B cell (primary cell): ENCODE measurements at places on chromosomes 7 and 10. TPM values are rescaled to one million over a fixed set of nuclear protein-coding genes. Genes with fewer than 3 reads are reported as not detected.

GRCh38 chr7:111292026-111292470 is 201.1 kb downstream of the LRRN3 start:
- DNase-seq = no peak

GRCh38 chr10:7892146-7892545 is 73.8 kb downstream of the TAF3 start:
- no peak for DNase-seq

- DNase-seq = peak; percentile 65
These were observed 3.4 kb upstream of the SMARCD3 start for GRCh38 chr7:151251689-151252560.

The HMX3 gene
- total RNA-seq = not detected in 2 replicates

GRCh38 chr7:141242568-141242967 is 168.7 kb downstream of the TMEM178B start:
- no peak for DNase-seq

- DNase-seq = no peak
These were observed 43.5 kb downstream of the IDE start for GRCh38 chr10:92530421-92530820.

DNA sequence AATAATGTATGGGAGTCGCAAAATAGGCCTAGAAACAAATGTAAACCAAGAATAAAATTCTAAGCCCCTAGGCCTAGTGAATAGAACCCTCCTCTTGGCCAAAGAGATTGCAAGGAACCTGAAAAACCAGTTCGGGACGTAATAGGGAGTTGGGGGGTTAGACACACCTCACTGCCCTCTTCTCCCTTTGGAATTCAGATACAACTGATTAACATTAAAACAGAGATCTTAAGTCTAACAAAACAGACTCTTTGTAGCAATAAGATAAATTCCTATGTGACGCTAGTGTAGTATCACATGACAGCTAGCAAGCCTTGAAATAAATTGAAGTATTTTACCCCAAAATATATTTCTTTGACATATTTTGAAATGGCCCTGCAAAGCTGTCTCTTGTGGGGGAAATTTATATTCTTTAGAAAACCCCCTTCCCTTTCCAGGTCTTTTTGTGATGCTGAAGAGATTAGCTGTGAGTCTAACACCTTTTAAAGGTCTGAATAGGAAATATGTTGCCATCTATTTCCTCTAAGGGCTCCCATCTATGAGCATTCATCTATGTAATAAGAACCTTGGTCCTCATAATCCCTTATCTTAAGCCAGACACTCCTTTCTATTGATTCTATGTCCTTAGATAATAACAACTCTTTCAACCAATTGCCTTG is 623.4 kb upstream of the NRG3 start:
- no peak for DNase-seq

DNA sequence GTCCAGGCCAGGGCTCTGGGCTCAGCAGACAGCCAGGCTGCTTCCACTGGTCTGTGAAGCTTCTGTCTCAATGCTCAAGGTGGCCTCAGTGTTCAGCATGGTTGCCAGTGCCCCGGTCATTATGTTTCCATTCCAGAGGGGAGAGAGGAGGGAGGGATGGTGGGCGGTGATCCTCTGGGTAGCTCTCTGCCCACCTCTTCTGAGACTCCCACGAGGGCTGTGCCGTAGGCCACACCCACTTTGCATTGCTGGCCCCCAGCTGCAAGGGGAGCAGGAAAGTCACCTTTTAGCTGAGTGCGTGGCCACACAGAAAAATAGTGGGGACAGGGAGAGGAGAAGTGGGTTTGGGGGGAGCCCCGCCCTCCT is 42.5 kb downstream of the FOXK1 start:
- DNase-seq = no peak

- DNase-seq = no peak
These were observed 93.7 kb downstream of the CFAP58 start for GRCh38 chr10:104447331-104447730.

DNA sequence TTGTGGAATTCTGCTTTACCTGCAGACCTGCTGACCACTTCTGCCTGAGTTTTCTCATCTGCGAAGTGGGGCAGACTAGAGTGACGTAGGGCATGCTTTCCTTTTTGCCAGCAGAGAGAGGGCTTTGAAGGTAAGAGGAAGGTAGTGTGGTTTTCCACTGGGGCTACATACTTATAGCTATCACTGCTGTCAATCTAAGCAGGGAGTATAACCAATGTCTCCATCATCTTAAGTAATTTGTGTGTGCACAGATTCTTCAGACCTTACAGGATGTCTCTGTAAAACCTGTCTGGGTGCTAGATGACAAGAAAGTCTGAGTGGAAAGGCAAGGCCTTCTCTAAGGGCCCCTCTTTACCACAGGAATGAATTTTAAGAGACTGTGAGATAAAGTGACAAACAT is 106.8 kb downstream of the RBM20 start:
- no peak for DNase-seq

The PPRC1 gene
- 35.3 and 36.3 TPM in 2 replicates for total RNA-seq

The CALML3 gene
- total RNA-seq = not detected in 2 replicates

DNA sequence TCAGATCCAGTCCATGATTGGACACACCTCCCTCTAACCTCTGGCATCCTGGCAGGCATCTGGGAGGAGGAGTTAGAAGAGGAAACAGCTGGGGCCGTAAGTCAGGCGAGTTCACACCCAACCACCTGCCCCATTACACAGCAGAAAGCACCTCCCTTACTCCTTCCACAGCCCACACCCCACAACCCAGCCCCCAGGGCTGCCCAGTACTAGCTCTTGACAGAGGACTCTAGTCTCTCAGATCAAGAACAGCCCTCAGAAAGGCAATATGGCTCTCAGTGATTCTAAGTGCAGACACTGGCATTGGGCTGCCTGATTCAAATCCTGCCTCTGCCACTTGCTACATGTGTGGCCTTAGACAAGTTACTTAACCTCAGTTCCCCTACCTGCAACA is 34.1 kb downstream of the KCNMA1 start:
- peak; percentile 27 for DNase-seq

The CPVL gene
- 0.41 TPM in 1 of 2 replicates, not detected in the other for total RNA-seq

GRCh38 chr7:8823486-8823885 is 390.1 kb downstream of the NXPH1 start:
- no peak for DNase-seq

The CCDC172 gene
- total RNA-seq = not detected in 2 replicates

- DNase-seq = no peak
These were observed 992.5 kb downstream of the TYW1 start for GRCh38 chr7:67989142-67989541.

The RET gene
- 0.27 and 0.36 TPM in 2 replicates for total RNA-seq

GRCh38 chr10:117266400-117266799 is 25.5 kb downstream of the SLC18A2 start:
- no peak for DNase-seq

- no peak for DNase-seq
These were observed 3.9 kb upstream of the PURB start for GRCh38 chr7:44889086-44889781.

GRCh38 chr10:664893-665292 is 24.6 kb downstream of the DIP2C start:
- no peak for DNase-seq

- no peak for DNase-seq
These were observed 5.8 kb downstream of the C7orf57 start for GRCh38 chr7:48040944-48041652.

DNA sequence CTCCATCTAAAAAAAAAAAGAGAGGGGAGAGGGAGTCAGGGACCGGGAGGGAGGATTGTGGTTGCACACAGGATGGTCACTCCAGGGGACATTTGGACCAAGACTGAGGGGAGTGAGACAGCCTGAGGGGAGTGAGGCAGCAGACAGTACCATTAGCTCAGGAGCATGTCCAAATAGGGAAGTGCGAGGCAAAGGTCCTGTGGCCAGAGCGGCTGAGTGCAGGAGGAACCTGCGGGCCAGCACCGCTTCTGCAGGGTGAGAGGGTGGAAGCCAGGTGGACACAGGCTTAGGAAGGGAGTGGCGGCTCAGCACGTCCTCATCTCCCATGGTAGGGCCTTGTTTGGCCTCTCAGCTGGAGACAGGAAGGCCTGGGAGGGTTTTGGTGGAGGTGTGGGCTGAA is 48.9 kb upstream of the PFKFB3 start:
- DNase-seq = no peak

DNA sequence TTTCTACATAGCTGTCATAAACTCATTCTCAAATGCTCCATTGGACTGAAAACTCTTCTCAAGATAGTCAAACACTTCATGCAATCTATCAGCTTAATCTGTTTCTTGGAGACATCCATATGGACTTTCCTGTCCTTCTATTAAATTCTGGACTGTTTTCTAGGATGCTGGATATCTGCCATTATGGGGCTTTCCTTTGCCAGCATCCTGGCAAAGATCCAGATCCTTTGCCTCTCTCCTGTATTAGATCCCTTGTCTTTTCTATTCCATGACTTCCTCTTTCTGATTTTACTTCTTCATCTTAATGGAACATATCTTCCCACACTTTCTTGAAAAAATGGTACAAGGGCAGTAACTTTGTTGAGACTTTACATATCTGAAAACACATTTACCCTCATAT is 35.9 kb upstream of the SKAP2 start:
- no peak for DNase-seq

DNA sequence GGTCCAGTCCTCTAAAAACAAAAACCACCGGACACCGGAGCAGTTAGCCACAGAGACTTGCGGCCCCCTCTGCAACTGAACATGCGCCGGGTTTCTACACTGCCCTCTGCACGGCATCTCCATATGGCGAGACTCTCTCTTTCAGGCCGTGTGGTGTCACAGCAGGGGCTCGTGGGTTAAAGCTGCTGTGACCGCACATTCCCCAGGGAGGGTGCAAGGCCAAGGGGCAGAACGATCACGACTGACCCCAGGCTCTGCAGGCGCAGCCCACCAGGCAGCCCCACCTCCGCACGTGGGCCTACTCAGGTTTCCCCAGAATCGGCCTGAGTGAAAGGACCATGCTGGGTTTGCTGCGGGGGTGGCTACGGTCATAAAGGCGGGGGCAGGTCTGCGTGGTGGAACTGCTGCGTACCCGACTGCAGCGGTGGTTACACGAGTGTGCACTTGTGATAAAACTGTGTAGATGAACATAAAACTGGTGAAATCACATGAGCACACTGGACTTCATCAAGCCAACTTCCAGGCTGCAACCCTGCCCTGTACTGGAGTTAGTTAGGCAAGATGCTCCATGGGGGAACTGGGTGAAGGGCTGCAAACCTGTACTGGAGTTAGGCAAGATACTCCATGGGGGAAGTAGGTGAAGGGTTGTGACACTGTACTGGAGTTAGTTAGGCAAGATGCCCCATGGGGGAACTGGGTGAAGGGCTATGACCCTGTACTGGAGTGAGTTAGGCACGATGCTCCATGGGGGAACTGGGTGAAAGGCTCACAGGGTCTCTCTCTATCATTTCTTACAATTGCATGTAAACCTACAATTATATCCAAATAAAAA is 81.4 kb upstream of the PPP2R2D start:
- DNase-seq = no peak

DNA sequence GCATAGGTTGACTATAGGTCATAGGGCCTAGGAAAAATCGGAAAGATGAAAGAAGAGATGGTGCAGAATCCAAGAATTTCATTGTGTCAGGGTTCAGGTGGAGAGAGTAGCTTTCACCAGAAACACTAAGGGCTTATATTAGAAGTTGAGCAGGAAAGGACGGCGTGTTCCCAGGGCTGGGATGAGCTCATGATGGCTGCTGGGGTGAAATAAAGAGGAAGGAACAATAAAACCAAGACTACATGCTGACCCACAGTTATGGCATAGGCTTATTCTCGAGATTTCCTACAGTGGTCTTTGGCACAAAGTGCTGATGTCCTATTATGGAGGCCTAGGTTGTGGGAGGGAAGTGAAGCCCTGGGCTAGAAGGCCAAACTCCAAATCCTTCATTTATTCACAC is 195.8 kb downstream of the PTEN start:
- DNase-seq = no peak

The AGAP5 gene
- 11.5 and 18.4 TPM in 2 replicates for total RNA-seq

- DNase-seq = no peak
These were observed 8.5 kb upstream of the HK1 start for GRCh38 chr10:69269761-69270160.

DNA sequence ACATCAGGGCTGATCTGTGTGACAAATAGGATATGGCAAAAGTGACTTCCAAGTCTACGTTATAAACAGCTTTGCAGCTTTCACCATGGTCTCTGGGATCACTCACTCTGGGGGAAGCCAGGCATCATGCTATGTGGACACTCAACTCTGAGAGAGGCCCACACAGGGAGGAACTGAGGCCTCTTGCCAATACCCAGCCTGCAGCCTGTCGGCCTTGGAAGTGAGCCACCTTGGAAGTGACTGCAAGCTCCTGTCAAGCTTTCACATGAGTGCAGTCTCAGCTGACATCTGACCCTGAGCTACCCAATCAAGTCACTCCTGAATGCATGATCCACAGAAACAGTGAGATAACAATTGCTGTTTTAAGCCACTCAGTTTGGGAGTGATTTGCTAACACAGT is 56.5 kb downstream of the MMRN2 start:
- no peak for DNase-seq

The ZNF239 gene
- total RNA-seq = 5.9 and 7.6 TPM in 2 replicates

The CHAT gene
- total RNA-seq = not detected in 2 replicates

The ICA1 gene
- not detected in 2 replicates for total RNA-seq

DNA sequence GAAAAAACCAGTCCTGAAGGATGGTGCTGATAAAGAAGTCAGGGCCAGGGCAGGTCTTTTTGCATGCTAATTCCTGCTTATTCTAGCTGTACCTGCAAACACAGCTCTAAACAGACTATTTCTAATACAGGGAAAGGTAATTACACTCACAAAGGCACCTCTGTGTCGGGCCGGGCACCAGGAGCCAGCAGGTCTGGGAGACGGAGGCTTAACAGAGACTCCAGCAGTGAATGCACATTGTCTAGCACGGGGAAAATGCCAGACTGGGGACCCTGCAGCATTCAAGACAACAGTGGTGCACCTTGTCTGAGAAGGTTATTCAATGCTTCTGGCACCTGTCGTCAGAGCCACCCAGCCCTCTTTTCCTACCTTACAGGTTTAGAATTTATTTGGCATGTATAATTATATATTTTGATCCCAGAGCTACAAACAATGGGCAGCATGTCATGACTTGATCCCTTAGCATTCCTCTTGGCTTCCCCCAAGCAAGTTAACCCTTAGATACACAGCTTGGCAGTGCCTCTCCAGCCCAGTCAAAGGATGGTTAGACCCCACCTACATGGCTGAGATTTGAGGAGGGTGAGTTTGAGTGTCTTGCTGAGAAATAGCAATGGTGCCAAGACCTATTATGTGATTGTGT is 185.2 kb downstream of the SLC25A13 start:
- no peak for DNase-seq

GRCh38 chr7:39829028-39829427 is 121.0 kb upstream of the CDK13 start:
- DNase-seq = no peak

The ATP6V0A4 gene
- not detected in 2 replicates for total RNA-seq

The CNNM1 gene
- total RNA-seq = not detected in 2 replicates

DNA sequence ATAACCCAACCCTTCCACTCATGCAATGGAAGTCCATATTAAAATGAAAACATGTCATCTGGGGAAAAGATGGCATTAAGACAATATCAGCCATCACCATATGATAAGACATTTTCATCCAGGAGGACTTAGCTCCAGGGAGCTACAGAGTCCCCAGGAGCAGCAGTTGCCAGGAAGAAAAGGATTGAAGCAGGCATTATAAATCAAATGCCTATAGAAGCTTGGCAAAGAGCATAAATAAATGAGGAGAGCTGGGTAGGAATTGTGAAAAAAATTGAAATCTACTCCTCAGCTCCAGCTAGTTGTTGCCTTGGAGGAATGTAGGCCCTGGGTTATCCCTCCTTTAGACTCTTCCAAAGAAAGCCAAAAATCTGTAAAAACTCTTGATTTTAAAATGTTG is 42.5 kb downstream of the FAM13C start:
- no peak for DNase-seq

GRCh38 chr7:107322015-107322414 is 147.8 kb upstream of the GPR22 start:
- no peak for DNase-seq

- no peak for DNase-seq
These were observed 120.4 kb upstream of the SDK1 start for GRCh38 chr7:3180604-3181003.
